Tibial nerve (tissue), 4 donors: ENCODE measurements at places on chromosomes 2 and 18. TPM values are rescaled to one million over a fixed set of nuclear protein-coding genes. Genes with fewer than 3 reads are reported as not detected.
A peak's percentile ranks its signal among the peaks of the same experiment; 100 is the strongest.

DNA sequence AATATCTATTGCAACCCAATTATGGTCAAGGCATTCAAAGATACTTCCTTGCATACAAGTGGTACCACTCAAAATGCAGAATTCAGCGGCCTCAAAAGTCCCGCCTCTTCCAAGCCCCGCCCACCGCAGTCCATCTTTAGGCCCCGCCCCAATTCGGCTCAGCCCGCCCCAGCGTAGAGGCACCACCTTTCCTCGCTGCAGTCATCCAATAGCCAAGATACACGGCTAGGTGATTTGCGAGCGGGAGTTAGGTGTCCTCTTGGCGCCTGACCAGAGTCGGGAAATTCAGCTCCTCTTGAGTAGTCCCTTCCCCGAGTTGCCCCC, 431 bp upstream of the SEC11C start:
- H3K4me3 ChIP-seq: peak overlapping the region; percentile 61
- H3K36me3 ChIP-seq: no peaks in the 10 kb centered on the region
- no peaks in the 10 kb centered on the region for H3K27me3 ChIP-seq
- peaks cover 14% of the 10 kb centered on the region for H3K4me1 ChIP-seq
- peak overlapping the region; percentile 83 for H3K27ac ChIP-seq

DNA sequence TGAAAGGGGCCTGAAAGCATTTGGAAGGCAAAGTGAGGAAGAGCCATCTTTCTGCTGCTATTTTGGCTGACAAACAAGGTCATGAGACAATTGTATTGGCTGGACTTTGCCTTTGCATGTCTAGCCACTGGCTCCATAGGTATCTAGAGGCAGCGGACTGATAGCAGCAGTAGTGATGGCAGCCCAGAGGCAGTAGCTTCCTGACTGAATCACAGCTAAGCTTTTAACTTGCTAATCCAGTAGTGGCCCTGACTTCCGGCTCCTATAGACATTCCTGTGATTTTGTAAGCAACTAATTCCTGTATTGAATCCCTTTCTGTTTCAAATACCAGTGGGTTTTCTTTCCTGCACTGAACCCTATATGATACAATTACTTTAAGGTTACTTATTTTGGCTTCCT, 69.8 kb upstream of the PDE1A start:
- no peak for DNase-seq
- H3K36me3 ChIP-seq: no peaks in the 10 kb centered on the region
- no peaks in the 10 kb centered on the region for H3K4me1 ChIP-seq
- H3K27ac ChIP-seq: no peak overlapping the region

Gene SH2D6
- total RNA-seq: not detected

Gene KLHL30
- total RNA-seq: 1.8 TPM

Gene MYO3B
- 0.39 TPM for total RNA-seq

Gene PLGLB2
- 0.39 TPM for total RNA-seq

- no peak for DNase-seq
- H3K27ac ChIP-seq: no peak overlapping the region
- no peak overlapping the region for H3K4me3 ChIP-seq
- H3K4me1 ChIP-seq: peaks cover 1% of the 10 kb centered on the region
- no peaks in the 10 kb centered on the region for H3K27me3 ChIP-seq
Measured at GRCh38 chr2:207061181-207061580, 104.6 kb downstream of the KLF7 start.

Gene PJVK
- 5.1 TPM for total RNA-seq

Gene CHRNG
- not detected for total RNA-seq

DNA sequence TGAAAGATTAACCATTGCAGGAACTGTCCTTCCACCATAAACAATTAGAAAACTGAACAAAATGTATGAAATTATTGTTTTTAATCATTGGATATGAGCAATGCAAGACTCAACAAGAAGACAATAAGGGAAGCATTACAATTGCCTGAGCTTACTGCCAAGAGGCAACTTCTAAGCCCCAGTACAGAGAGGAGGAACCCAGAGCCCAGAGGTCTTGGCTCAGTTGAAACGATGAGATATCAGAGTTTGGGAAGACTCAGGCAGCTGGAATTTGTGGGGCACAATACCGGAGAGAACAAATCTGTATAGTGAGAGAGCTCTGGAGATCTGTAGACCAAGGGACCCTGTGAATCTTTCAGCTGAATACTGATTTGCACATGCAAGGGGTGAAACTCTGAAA, 80.6 kb upstream of the ZFP36L2 start:
- H3K27ac ChIP-seq: no peak overlapping the region
- no peak overlapping the region for H3K4me3 ChIP-seq
- no peaks in the 10 kb centered on the region for H3K27me3 ChIP-seq

GRCh38 chr18:49170925-49171505, 220.2 kb upstream of the SMAD7 start:
- DNase-seq: no peak
- H3K4me1 ChIP-seq: peaks cover 23% of the 10 kb centered on the region
- H3K27ac ChIP-seq: no peak overlapping the region
- no peaks in the 10 kb centered on the region for H3K27me3 ChIP-seq

DNA sequence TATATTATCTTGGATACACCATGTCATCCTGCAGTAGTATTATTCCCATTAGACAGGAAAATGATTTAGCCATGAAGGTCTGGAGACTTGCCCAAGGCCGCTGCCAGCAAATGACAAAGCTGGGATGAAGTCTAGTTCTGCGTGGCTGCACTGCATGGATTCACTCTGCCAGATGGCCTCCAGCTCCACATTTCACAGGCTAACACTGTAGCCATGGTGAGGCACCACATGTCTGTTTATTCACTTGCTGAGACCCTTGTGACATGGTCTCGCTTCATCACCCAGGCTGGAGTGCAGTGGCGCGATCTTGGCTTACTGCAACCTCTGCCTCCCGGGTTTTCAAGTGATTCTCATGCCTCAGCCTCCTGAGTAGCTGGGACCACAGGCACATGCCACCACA, 31.5 kb upstream of the SCG2 start:
- no peak for DNase-seq
- H3K27ac ChIP-seq: no peak overlapping the region
- H3K36me3 ChIP-seq: no peaks in the 10 kb centered on the region
- H3K27me3 ChIP-seq: no peaks in the 10 kb centered on the region
- no peaks in the 10 kb centered on the region for H3K4me1 ChIP-seq

Gene ABCG8
- total RNA-seq: not detected
